ENCODE measurements at places on chromosomes 3 and 15.

- no peak for DNase-seq
These were observed 185.1 kb upstream of the SNTN start for GRCh38 chr3:63467392-63467791.

DNA sequence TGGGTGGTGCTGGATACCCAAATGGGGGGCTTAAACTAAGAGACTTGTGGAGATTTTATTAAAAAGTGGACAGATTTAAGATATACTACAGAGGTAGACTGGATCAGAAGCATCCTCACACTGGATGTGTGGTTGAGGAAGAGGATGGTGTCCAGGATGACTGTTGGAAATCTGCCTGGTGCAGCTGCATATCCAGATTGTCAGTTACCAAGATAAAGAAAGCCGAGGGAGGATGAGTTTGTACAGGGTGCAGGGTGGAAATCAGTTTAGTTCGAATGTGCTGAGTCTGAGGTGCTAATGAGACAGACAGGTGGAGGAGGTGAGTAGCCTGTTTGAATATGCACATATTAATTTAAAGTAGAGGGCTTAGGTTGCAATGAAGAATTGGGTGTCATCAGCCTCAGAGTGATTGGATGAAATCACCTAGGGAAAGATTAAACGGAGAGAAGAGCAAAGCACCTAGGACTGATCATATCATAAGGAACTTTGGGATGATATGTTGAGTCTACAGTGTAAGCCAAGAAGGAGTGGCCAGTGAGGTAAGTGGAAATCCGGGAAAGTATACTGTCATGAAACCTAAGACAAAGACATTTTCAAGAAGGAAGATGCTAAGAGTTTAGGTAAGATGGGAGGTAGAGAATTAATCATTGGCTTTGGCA lies 74.1 kb upstream of the GOLGA8B start:
- no peak for DNase-seq

DNA sequence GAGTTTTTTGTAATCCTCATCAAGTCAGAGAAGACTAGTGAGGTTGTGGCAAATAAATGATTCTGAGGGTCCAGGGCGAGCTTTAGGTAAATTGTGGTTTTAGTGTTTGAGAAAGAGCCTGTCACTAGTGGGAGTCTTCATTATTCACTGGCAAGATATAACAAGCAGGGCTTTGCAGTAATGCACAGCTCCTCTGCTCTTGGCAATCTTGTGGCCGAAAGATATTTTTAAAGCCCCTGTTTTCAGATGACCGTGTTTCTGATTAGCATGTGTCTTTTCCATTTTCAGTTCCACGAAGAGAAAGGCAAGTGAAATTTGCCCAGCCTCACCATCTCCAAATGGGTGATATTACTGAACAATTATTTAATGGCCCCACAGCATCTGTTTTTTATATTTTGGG lies 154.0 kb upstream of the BCL6 start:
- no peak for DNase-seq

DNA sequence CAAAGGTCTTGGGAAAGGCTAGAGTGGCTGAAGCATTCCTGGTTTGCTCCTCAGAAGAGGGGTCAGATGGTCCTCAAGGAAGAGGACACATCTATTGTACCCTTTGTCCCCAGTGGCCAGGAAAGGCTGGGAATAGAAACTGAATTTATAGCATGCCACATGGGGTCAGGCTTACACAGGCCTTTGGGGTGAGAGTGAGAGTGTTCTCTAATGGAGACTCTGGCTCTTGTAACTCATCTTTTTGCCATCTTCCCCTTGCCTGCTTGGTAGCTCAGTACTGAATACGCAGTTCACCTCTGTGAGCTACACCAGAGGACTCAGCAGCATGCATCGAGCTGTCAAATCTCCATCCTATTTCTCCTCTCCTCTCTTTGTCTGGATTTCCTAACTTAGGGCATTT lies 87.5 kb downstream of the ATP2B2 start:
- no peak for DNase-seq

DNA sequence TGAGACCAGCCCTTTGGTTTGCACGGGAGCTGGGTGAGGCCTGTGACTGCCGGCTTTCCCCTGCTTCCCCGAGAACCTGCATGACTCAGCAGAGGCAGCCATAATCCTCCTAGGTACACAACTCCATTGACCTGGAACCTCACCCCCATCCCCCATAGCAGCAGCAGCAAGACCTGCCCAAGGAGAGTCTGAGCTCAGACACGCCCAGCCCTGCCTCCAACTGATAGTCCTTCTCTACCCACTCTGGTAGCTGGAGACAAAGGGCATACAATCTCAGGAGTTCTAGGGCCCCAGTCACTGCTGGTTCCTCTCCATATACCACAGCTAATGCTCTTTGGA lies 141.0 kb upstream of the ARHGEF26 start:
- no peak for DNase-seq

DNA sequence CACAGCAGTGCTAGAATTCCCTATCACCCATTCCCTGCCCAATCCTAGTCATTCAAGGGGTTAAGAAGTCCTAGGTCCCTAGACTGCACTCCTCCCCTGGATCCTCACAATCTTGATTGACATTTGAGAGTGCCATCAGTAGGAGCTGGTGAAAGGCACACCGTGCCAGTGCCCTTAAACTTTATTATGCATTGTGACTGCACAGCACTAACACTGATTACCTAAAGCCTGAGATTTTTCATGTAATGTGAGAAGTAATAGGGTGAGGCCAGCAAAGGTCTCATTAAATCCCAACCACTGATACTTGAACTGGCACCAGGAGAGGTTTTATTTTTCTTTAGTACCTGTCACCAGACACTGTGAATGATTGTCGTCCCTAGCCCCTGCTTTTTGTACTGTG lies 16.3 kb downstream of the GXYLT2 start:
- DNase-seq: no peak

- DNase-seq: no peak
These were observed 11.0 kb downstream of the CHRNA7 start for GRCh38 chr15:32041294-32041693.

DNA sequence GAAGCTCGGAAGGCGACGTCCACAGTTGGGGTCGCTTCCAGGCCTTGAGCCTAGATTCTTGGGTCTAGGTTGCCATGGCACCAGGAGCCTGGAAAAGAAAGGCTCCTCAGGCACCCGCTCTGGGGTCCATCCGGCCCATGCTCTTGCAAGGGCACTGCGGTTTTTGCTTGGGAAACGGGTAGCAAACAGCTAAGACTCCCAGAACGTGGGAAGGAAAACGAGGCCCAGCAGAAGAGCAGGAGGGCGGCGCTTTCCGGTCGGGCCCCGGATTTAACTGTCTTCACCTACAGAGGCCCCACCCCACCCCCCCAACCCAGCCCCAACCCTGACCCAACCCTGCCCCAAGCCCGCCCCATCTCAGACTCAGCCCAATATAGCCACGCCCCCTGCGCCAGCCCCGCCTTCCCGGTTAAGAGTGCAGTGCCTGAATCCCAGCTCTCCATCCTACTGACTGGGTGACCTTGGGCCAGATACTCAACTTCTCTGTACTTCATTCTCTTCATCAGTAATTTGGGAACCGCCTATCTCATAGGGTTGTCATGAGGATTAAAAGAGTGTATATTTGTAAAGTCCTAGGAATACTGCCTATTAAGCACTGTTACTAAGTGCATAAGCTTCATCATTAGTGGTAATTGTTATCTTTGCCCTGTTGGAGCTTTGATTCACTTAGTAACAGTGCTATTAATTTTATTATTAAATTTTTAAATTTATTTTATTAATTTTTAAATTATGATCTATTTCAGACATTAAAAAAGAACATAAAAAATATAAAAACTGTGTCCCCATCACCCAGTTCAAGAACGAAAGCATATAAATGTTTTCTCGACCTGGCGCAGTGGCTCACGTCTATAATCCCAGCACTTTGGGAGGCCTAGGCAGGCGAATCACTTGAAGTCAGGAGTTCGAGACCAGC lies 28.4 kb upstream of the SMAD6 start:
- DNase-seq: no peak

GRCh38 chr15:71083349-71083748 lies 31.9 kb upstream of the THSD4 start:
- DNase-seq: peak; percentile 64

GRCh38 chr3:49006408-49007067 lies 653 bp upstream of the WDR6 start:
- no peak for DNase-seq

GRCh38 chr3:123122057-123122456 lies 55.2 kb downstream of the PDIA5 start:
- DNase-seq: no peak

- no peak for DNase-seq
These were observed 110.1 kb upstream of the ABHD17C start for GRCh38 chr15:80584973-80585525.

GRCh38 chr15:70160267-70160666 lies 62.5 kb upstream of the TLE3 start:
- peak; percentile 67 for DNase-seq

DNA sequence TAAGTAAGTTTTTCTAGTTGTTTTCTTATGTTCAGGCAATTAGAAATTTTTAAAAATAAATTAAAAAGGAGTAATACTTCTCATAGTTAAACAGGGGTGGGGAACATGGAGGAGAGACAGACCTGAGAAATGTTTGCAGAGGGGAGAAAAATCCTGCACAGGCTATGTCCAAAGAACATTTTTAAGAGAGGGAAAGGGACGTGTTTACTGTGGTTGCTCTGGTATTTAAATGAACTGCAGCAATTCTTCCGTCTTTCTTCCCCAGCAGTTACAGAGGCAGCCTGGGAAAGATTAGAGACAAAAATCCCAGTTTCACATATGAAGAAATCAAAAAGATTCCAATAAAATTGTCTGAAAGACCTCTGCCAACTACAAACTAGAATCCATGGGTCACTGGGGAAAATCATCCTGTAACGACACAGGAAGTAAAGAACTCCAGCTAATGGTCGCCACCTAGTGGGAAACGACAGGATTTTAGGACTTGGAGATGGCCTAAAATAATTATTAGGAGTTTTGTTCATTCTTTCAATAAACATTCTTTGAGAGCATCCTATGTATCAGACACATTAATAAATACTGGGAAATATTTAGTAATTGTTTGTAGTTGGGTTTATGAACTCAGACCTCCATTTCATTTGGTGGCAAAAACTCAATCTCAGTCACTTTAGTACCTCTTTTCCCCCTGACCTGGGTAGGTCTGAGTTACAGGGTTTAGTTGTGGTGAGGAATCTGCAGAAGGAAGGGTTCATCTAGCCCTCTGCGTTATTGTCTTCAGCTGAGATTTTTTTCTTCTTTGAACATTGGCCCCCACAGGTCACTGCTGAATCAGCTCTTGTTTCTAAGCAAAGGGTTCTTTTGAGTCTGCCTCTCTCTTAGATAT lies 69.9 kb upstream of the GOLIM4 start:
- DNase-seq: peak; percentile 74

DNA sequence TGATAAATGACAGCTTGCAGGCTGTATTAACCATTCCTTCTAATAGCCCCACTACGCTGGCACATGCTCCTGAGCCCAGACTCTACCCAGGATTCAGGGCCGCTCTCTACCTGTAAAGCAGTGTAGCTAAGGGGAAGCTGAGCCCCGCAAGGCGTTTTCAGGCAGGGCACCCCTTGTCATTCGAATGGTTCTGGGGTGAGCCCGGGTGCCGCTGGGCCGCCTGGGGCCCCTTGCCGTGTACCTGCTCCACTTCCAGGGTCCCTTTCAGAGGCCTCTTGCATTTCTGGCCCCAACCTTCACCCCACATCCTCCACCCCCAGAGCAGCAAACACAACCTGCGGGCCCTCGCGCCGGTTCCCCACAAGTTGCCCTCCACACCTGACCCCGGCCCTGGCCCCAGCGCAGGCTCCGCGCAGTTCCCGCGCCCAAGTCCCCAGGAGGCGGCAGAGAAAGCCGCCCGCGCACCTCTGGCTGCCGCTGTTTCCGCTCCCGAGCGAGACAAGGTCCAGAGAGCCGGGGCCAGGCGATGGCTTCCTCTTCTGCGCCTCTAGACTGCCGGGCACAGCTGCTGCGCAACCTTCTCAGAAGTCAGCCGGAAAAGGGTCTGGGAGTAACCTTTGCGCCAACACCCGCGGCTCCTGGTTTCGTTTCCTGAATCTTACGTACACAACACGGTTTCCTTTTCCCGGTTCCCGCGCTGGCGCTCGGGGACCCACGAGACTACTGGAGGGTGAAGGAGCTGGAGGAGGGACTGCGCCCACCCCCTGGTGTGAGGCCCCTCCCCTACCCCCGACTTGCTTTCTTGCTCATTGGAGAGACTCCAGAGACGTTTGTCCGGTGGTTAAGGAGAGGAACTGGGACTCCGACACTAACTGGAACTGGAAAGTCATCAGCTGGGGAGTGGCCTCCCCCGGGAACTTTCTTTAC lies at the start of gene PLSCR1:
Gene PLSCR1, minus strand, starts transcription at position 606 of the 927 bp plus-strand sequence. CDS start 8,055 bp downstream, outside the sequence.
- DNase-seq: peak; percentile 95

DNA sequence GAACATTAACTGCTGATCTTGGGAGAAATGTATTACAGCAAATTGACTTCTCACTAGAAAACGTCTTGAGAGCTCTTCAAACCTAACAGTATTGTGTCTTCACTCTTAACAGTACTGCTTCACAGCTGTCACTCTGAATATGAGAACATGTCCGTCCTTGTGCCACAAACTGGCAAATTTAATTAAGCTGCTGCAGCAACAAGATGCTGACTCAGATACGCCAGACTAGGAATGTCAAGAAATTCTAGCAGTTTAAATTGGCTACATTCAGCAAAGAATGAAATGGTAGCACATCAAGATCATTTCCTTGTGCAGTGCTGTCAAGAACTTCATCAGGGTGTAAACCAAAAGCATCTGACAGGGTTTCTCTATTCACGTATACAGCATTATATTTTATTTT lies 7.6 kb downstream of the ICE2 start:
- DNase-seq: no peak

GRCh38 chr15:78791357-78791756 lies 19.9 kb downstream of the ADAMTS7 start:
- no peak for DNase-seq

DNA sequence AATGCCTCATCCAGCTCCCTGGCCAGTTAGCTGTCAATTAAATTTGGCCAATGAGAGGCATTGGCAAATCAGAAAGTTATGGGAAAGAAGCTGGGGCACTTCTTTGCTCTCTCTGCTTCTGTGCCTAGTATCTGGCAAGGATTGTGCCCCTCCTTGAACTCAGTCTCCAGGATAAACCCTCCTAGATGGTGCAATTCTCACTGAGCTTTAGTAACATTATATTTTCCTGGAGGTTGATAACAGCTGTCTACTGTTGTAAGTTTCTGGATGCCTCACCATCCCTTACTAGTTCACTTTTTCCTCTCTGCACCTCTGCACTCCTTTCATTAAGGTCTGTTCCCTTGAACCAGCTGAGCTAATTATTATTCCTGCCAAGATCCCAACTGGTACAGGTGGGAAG lies 329.5 kb downstream of the MFSD1 start:
- DNase-seq: no peak

- peak; percentile 84 for DNase-seq
These were observed 125.8 kb upstream of the GALNT15 start for GRCh38 chr3:16048435-16049318.

DNA sequence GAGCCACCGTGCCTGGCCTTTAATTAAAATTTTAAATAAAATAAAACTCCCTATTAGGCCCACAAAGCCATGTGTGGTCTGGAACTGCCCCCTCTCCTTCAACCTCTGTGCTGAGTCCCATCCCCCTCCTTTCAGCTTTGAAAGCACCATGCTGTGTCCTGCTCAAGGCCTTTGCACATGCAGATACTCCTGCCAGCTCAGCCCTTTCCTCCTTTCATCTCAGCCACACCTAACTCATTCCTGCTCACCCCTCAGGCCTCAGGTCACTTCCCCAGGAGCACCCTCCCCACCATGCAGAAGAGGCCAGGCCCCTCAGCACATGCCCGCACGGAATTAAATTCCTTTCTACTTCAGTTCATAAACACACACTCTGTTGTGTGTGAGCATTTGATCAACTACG lies 28.1 kb downstream of the ATRIP start:
- no peak for DNase-seq

GRCh38 chr3:139443186-139443585 lies 33.1 kb downstream of the RBP2 start:
- DNase-seq: no peak
